Left lung (tissue), 14 donors: ENCODE measurements at places on chromosomes 6 and 20. TPM values are rescaled to one million over a fixed set of nuclear protein-coding genes. Genes with fewer than 3 reads are reported as not detected.

DNA sequence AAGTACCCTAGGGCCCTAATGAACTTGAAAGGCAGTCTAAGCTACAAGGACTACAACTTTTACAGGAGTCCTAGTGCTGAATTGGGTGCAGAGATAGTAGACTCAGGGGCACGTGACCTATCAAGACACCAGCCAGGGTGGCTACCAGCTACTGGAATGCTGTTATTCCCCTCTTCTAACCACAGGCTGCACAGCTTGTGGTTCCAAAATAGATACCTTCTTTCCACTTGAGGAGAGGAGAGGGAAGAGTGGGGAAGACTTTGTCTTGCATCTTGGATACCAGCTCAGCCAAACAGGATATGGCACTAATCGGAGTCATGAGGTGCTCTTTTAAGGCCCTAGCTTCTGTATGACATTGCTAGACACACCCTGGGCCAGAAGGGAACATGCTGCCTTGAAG is 60.0 kb upstream of the MTRF1L start:
- H3K27me3 ChIP-seq = no peaks in the 10 kb centered on the region
- H3K27ac ChIP-seq = no peak overlapping the region
- H3K4me1 ChIP-seq = no peaks in the 10 kb centered on the region
- no peak overlapping the region for H3K4me3 ChIP-seq
- DNase-seq = no peak
- no peaks in the 10 kb centered on the region for H3K36me3 ChIP-seq

DNA sequence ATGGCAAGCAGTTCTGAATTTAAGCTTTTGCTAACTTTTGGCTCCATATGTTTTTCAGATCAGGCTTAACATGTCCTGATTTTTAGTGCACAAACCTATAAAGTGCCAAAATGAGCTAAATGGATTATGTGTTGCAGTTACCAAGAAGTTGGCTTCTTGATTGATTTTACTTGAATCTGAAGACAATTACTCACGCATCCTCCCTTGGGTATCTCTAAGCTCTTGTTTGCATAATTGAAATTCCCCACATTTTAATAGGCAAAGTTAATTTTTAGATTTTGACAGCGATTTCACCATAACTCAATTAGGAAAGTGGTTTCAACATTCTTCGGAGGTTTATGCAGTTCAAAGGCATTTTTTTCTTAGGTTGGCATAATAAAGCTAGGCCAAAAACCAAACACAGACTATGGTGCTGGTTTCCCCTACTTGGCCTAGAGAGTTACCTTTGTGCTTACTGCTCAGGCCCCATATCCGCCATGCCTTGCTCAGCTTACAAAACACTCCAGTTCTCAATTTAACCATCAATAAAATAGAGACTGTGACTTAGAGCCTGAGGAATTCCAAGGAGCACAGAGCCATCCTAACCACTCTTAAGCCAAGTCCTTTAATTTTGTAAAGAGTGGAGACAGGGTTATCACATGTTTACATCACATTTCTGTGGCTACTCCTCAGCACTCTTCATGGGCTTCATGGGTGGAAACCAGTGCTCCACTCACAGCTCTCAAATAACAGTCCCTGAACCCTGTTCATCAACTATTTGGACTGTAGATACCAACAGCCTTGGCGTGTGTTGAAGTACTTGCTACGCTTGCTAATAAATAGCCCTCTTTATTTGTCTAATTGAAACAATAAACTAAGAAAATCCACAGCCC is 32.1 kb downstream of the LAMA4 start:
- peak overlapping the region; percentile 7 for H3K27ac ChIP-seq
- H3K36me3 ChIP-seq = no peaks in the 10 kb centered on the region
- no peak for DNase-seq
- H3K4me1 ChIP-seq = peaks cover 14% of the 10 kb centered on the region

DNA sequence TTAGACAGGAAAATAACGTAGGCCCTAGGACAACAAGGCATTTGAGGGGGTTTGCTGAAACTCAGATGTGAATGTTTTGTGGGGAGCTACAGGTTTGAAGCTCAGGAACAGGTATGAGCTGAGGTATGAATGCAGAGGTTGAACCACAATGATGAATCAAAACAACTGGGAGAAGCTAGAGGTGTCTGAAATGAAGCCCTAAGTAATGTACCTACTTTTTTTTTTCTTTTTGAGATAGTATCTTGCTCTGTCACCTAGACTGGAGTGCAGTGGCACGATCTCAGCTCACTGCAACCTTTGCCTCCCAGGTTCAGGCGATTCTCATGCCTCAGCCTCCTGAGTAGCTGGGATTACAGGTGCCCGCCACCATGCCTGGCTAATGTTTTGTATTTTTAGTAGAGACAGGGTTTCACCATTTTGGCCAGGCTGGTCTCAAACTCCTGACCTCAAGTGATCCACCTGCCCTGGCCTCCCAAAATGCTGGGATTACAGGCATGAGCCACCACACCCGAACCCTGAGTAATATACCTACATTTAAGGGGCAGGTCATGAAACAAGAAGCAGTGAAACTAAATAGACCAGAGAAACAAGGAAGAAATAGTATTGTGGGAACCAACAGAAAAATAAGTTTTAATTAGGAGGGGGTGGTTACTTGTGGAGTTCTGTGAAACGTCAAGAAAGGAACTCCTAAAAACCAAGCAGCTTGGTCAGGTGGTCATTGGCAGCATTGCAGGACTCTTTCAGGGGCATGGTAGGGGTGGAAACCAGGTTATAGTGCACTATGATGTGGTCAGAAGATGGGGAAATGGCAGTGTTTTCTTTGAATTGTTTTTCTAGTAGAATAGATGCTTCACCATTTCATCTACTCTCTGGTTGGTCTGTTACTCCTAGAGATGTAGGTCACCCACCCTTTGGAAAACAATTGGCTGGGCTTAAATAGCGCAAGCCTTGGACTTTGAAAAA is 138.1 kb downstream of the CD164 start:
- H3K27ac ChIP-seq = no peak overlapping the region
- H3K27me3 ChIP-seq = no peaks in the 10 kb centered on the region
- no peak overlapping the region for H3K4me3 ChIP-seq
- no peaks in the 10 kb centered on the region for H3K36me3 ChIP-seq
- H3K4me1 ChIP-seq = peaks cover 38% of the 10 kb centered on the region
- no peak for DNase-seq

DNA sequence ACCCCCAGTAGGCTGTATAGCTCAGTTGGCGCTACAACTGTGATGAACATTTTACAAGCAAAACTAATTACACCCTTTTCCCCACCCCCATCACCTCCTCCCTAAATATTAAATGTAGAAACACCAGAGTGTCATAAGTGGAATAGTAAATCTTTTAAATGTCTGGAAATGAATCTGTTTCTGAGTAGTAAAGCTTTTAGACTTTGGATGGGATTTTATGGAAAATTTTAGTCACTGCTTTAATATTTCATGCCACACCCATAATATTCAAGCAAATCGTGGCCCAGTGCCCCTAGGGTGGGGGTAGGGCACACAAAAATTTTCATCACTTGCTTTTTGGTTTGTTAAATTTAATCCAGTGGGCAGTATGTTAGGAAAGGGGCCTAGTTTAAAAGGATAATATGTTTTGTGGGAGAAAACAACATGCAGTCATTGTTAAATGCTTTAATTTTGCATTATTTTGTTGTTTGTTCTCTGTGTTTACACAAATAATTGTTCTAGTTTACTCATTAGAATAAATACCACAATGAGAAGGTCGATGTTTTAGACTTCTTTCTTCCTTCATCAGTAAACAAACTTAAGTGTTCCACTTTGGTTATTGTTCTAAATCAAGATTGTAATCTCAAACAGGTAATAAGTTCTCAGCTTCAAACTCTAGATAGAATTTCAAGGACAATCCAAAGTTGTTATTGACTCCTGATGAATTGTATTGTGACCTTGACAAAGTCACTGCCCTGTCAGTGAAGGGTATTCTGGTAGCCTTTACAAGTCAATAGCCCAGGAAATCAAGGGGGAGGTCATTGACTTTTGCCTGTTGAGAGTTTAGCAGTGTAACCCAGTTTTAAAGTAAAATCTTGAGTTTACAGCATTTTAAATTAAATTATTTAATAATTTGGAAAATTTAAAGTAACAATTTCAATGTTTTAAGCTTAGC is 79.2 kb downstream of the CBFA2T2 start:
- H3K4me3 ChIP-seq = no peak overlapping the region
- H3K4me1 ChIP-seq = peaks cover 11% of the 10 kb centered on the region
- peak overlapping the region; percentile 37 for H3K27ac ChIP-seq
- H3K27me3 ChIP-seq = no peaks in the 10 kb centered on the region

DNA sequence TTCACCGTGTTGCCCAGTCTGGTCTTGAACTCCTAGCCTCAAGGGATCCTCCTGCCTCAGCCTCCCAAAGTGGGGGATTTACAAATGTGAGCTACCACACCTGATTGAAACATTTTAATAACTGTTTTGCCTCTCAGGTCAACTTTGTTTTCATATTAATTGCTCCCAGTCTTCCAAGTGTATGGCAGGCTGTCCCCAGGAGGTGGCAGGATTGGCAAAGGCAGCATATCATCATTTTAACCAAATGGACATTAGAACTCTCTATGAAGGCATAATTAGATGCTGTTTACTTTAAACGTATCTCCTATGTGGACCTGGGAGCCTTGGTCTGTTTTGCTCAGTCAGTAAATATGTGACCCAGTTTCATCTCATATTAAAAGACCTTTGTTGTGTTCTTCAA is 59.2 kb upstream of the CSE1L start:
- H3K4me1 ChIP-seq = no peaks in the 10 kb centered on the region
- no peak for DNase-seq
- H3K36me3 ChIP-seq = peaks cover 100% of the 10 kb centered on the region
- no peaks in the 10 kb centered on the region for H3K27me3 ChIP-seq
- no peak overlapping the region for H3K27ac ChIP-seq

GRCh38 chr6:169865346-169866139 is 114.1 kb downstream of the ERMARD start:
- H3K36me3 ChIP-seq = no peaks in the 10 kb centered on the region
- no peaks in the 10 kb centered on the region for H3K4me1 ChIP-seq
- H3K4me3 ChIP-seq = no peak overlapping the region

DNA sequence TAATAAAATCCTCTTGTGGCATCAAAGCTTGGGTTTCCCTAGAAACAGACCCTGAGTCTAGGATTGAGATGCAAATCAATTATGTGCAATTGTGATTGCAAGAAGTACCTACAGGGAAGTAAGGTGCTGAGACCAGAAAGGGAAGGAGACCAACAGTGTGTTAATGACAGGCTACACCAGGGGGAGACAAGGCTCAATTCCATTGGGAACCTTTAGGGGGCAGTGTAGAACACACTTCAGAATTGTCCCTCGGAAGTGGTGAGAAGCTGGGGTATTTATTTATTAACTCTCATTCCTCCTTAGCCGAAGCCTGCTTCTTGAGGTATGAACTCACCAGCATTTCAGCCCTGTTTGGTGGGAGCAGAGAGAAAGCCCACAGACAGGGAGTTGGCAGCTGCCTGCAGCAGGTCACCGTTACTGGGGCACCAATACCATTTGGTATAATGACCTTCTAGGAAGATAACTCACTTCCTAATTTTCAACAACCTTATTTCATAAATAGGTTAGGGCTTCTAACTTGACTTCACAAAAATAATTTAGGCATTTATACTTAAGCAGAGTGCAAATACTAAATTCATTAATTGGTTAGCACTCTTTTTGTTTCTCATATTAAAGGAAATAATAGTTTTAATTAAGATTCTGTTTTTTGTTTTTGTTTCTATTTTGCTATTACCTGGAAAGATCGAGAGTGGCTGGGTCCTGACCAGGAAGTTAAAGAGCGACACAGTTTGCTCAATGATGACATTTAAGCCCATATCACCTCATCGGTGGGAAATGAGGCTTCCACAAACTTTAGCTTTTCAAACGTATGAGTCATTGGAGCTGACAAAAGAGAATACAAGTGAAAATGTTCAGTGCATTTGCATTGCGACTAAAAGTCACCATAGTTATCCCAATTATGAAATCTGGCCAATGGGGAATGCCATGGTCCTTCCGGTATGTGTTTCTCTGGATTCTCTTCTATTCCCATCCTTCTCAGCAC is 94.8 kb downstream of the BTBD3 start:
- H3K36me3 ChIP-seq = no peaks in the 10 kb centered on the region
- no peaks in the 10 kb centered on the region for H3K27me3 ChIP-seq
- H3K27ac ChIP-seq = no peak overlapping the region
- H3K4me1 ChIP-seq = no peaks in the 10 kb centered on the region
- no peak for DNase-seq

DNA sequence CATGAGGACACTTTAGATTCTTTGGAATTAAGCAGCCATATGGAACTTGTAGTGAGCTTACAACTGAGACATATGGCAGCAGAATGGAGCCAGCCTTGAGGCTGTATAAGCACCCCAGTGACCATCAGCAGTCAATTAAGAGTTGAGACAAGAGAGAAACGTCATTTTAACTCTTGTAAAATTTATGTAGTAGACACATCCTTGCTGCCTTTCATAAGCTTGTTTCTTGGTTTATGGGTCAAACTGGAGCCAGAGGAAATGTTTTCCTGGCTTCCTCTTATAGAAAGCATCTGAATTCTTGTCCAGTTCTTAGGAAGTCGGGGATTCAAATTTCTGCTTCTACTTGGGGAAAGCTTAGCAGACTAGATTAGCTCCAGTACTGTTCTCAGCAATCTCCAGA is 745.1 kb upstream of the MARCKS start:
- no peak for DNase-seq
- H3K36me3 ChIP-seq = no peaks in the 10 kb centered on the region
- H3K27me3 ChIP-seq = no peaks in the 10 kb centered on the region
- no peaks in the 10 kb centered on the region for H3K4me1 ChIP-seq
- no peak overlapping the region for H3K4me3 ChIP-seq

DNA sequence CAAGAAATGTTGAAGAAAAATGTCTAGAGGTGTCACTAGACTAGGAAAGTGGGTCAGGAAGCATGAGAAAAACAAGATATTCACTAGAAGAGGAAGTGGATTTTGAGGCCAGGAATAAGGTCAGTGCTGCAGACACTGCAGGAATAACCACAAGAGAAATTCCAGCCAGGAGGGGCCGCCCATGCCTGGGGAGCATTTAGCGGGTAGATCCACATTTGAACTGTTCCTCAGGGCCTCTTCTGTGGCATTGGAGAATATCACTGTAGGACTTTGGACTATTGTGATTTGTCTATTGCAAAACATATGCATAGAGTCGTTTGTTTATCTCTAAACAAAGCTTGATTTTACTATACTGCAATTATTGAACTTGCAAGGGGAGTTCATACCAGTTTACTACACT is 49.6 kb upstream of the CCDC28A start:
- no peak overlapping the region for H3K4me3 ChIP-seq
- H3K4me1 ChIP-seq = peaks cover 19% of the 10 kb centered on the region
- H3K27me3 ChIP-seq = no peaks in the 10 kb centered on the region
- peak; percentile 36 for DNase-seq

DNA sequence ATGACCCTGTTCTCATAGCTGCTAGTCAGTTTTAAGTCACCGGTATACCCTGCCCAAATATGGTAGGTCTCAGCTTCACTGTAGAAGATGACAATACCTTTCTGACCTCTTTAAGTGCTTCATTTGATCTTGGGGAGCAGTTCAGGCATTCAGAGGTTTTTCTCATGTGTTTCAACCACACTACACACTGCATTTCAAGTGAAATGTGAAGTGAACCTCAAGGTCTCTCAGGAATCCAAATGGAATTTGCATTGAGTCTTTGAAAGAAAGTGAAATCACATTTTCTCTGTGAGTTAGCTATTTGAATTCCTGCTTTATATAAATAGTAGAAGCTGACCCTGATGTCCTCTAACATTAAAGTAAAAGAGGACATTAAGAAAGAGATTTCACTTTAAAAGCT is 461.6 kb downstream of the ADGRB3 start:
- H3K4me1 ChIP-seq = no peaks in the 10 kb centered on the region
- H3K4me3 ChIP-seq = no peak overlapping the region
- no peak for DNase-seq
- H3K27ac ChIP-seq = no peak overlapping the region
- H3K27me3 ChIP-seq = no peaks in the 10 kb centered on the region
- H3K36me3 ChIP-seq = no peaks in the 10 kb centered on the region

PCSK2 gene
- 0.92 TPM for polyA plus RNA-seq

CYP39A1 gene
- polyA plus RNA-seq = 11.3 TPM

FOXA2 gene
- 26.5 TPM for polyA plus RNA-seq

TULP1 gene
- polyA plus RNA-seq = 5.4 TPM
